ENCODE measurements at places on chromosomes 4 and X.

DNA sequence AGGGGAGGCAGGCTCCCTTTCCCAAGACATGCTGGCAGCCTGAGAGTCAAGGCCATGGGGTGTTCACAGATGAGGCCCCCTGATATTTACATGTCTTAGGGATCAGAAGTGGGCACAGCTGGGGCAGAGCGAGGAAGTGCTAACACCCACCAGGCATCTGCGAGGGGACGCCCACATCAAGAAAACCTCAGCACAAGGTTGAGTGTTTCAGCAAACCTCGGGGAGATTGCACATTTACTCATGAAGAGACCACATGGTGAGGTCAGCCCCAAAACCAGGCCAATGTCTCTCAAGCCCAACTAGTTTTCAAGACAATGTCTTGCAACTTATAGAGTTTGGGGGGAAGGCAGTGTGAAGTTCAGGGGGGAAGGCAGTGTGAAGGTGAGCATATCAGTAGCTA is 55.2 kb downstream of the CLNK start:
- DNase-seq, result no peak

DNA sequence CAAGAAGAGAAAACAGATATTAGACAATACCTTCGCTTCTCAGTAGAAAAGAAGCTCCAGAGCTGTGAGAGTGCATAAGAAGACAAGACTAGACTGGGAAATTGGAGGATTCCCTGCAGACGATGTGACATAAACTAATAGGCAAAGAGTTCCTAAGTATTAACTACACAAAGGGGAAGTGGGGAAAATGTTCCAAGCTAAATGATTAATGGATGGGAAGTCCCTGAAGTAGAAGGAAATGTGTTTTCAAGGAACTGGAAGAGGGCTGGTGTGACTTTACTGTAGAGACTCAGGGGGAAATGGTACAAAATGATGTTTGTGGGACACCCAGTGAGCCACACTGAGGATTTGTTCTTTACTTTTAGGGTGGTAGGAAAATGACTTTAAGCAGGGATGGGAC is 69.7 kb upstream of the DCLK2 start:
- DNase-seq, result no peak

GRCh38 chrX:54529151-54529550 is 868 bp upstream of the GNL3L start:
- DNase-seq, result no peak

DNA sequence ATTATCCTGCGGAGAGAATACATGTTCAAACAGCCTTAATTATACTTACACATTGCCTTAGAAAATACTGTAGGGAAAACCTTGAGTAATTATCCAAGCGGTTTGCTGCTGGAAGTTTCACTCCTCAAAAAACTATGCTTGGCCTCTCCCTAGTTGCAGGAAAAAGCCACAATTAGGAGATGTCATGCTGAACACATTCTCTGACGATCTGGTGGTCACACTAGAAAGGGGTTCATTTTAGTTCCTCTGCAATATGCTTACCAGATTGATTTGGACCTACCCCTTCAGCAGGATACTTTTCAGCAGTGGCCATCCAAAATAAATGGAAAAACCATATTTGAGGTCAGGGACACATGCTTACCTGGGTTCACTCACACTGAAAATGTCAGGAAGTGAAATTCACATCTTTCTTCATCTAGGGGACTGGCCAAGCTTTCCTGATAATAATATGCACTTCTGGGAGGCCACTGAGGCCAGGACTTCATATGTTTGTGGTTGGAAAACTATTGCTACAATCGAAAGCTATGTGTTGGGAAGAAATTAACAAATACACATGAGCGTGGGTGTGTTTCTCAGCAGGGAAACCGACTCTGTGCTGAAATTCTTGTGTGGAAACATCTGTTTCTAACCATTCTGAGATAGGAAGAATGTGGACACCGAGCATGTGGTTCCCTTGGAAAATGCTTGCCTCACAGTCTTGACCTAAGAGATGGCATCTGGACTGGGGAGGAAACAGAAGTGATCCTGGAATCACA is 68.8 kb downstream of the ATXN3L start:
- DNase-seq, result no peak

GRCh38 chrX:40445691-40446090 is 135.1 kb upstream of the ATP6AP2 start:
- DNase-seq, result no peak

GRCh38 chr4:138562544-138562991 is 320.4 kb upstream of the SLC7A11 start:
- DNase-seq, result no peak

DNA sequence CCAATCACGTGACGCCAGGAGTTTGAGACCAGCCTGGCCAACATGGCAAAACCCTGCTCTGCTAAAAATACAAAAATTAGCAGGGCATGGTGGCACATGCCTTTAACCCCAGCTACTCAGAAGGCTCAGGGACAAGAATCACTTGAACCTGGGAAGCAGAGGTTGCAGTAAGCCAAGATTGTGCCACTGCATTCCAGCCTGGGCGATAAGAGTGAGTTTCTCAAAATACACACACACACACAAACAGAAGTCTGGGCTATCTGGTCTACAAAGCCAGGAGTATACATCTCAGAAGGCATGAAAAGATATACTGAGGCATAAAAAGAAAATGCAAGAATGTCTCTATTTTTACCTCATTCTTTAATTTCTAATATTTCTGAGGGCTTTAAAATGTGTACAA is 11.3 kb downstream of the YTHDC1 start:
- DNase-seq, result no peak

GRCh38 chr4:40321574-40322275 is 13.4 kb upstream of the CHRNA9 start:
- DNase-seq, result no peak

DNA sequence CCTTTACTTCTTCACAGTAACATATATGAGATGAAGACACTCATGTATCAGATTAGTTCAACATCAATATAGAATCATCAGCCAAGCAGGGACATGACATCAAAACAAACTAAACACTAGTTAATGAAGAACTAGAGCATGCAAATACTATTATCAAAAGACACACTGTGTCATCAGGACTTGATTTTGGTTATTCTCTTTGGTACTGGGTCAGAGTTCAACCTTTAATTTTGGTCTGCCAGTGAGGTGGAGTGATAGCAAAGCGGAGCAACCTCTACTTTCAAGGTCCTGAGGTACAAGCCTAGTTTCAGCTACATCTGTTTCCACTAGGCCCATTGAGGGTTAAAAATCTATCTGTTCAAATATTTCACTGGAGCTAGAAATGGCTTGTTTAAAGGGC is 70.5 kb downstream of the TEX13A start:
- DNase-seq, result no peak

GRCh38 chr4:183986971-183987946 is 82.2 kb downstream of the STOX2 start:
- no peak for DNase-seq

All from CD4-positive, CD25-positive, alpha-beta regulatory T cell (primary cell).